ENCODE measurements at places on chromosomes 3 and 15. TPM values are rescaled to one million over a fixed set of nuclear protein-coding genes. Genes with fewer than 3 reads are reported as not detected.

Gene CCR9
- total RNA-seq, result not detected

DNA sequence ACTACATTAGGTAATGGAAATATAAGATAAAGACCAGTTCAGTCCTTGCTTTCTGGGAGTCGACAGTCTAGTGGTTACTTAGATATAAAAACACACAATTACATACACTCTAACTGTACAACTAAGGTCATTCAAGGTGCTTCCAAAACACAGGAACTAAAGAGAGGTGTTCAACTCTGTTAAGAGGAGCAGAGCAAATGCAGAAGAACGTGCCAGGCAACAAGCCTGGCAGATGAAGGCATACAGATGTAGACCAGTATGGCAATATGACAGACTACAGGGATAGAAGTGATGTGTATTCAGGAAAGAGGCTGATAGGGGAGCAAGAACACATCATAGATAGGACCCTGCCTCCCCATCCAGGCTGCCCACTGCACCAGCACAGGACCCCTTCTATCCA is 78.3 kb downstream of the CBLB start:
- DNase-seq, result no peak

GRCh38 chr3:100972867-100973266 is 20.4 kb downstream of the ABI3BP start:
- no peak for DNase-seq

- DNase-seq, result no peak
Observed at GRCh38 chr3:10928961-10929471, 63.5 kb upstream of the SLC6A1 start.

DNA sequence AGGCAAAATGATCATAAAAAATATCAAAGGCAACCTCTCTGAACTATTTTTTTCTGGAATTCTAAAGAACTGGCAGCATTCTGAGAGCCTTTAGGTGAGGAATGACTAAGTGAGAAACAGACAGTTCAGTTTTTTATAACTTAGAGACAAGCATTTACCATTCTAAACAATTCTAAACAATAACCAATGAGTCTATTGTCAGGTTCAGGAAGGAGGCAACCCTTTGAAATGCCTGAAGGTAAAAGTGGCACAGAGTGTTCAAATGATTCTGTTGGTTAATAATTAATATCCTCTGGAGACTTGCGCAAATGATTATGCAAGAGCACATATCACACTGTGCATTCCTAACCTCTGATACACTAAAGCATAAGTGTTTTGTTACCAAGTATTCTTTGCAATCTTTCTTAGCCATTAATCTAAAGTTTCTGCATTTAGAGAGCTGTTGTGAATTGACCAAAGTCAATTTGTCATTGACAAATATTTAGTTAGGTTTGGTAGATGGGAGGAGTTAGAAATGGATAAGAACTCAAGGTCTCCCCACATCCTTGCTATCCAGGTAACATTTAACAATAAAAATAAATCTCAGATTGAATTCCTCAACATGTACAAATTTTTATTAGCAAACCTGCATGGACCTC is 9.2 kb upstream of the TGFBR2 start:
- peak; percentile 79 for DNase-seq

- DNase-seq, result no peak
Observed at GRCh38 chr3:142363936-142364467, 83.8 kb downstream of the XRN1 start.

Measured in Caco-2 (cell line).